ENCODE measurements at places on chromosomes 5 and 9.

GRCh38 chr5:56766926-56767325 is 48.4 kb upstream of the MAP3K1 start:
- DNase-seq = no peak

DNA sequence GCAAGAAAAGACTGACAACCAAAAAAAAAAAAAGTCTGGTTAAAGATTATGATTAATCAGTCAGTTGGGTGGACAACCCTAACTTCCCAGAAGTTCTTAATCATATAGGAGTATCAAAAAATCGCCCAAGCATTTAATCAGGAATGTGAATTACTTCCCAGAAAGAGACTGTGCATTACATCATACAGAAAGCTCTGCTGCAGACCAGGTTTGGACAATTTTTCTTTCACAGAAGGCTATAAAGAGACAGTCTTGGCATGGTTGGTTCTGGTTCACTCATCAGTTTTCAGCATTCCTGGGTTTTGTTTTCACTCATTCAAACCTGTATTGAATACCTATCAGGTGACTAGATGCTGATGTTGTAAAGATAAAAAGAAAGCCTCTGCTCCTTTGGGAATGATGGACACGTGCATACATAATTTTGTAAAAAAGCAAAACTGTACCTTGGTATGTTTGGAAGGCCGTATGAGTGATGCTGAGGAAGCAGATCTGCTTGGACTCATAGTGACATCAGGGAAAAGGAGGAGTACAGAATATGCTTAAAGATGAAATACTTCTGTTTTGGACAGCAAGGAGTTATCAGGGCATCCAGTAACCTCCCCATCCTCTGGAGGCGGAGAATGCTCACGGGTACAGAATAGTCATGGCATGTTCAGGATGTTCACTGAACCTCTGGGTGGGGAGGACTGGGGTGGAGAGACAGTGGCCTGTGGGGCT is 178.4 kb downstream of the GNA14 start:
- DNase-seq = no peak

- no peak for DNase-seq
These were observed 42.3 kb downstream of the SHOC1 start for GRCh38 chr9:111752455-111752854.

DNA sequence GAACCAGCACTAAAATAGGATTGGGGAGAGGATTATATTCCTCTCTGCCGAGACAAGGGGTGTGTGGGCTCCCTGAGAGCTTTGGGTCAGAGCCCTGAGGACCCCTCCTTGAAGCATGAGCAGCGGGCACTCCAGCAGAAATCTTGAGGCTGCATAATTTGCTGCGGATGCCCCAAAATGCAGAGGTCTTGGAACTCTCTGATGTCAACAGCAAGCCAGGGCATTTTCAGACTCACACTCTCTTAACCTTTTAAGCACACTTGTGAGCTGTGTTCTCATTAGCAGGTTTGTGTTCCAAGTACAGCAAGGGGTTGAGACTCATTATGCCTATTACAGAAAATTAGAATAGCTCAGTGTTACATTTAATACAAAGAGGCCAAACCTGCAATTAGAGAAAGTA is 513.0 kb upstream of the ADAMTS16 start:
- no peak for DNase-seq

DNA sequence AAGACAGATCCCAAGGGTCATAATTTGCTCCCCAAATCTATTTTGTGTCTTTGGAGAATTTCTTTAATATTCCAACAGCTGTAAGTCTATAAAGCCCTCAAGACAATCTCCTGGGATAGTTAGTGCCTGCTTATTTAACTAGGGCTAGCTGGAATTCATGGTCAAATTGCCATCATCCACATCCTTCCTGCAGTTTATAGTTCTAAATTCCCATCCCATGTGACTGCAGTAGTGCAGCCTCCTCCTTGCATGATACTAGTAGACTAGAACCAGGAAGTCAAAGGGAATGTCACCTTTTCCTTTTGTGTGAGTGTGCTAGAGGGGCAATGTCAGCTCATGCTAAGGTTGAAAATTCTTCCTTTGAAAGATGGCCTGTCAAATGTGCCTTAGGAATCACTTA is 214.8 kb upstream of the PIK3R1 start:
- DNase-seq = no peak

DNA sequence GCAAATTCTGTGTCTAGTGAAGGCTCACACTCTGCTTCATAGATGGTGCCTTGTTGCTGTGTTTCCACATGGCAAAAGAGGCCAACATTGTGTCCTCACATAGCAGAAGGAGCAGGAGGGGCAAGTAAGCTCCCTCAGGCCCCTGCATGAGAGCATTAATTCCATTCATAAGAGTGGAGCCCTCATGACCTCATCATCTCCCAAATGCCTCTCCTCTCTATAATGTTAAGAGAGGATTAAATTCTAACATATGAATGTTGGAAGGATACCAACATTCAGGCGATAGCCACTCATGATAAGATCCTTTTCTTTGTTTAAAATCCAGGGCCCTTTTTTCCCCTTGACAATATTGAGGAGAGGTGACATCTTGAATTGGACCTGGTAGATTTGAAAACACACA is 35.2 kb upstream of the PAM start:
- DNase-seq = no peak

DNA sequence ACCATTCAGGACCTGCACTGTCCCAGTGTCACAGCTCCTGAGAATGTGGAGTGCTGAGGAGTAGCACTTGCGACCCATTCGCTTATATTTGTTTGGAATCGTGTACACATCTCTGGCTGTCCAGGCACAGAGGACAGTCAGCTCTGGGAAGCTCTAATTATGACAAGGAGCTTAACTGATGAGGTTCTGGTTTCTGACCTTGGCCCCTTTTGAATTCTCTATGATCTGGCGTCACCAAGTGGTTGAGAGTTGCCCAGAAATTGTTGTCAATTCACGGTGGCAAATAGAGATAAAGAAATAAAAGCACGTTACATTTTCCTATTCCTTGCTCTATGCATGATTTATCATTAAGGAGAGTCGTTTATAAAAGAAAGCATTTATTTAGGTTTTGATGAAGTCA is 34.9 kb upstream of the LECT2 start:
- no peak for DNase-seq

GRCh38 chr5:150161242-150162141 is 5.1 kb upstream of the CDX1 start:
- peak; percentile 63 for DNase-seq

GRCh38 chr5:42912184-42912798 is 100.6 kb upstream of the SELENOP start:
- DNase-seq = peak; percentile 14

DNA sequence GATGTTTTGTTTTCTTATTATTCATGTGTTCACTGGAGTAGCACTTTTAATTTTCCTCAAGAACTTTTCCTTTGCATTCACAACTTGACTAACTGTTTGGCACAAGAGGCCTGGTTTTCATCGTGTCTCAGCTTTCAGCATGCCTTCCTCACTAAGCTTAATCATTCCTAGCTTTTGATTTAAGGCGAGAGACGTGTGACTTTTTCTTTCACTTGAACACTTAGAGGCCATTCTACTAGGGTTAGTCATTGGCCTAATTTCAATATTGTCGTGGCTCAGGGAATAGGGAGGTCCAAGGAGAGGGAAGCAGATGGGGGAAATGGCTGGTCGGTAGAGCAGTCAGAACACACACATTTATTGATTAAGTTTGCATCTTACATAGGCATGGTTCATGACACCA is 94.0 kb downstream of the ZNF462 start:
- DNase-seq = no peak

- no peak for DNase-seq
These were observed 566.6 kb upstream of the MEF2C start for GRCh38 chr5:89449392-89450148.

DNA sequence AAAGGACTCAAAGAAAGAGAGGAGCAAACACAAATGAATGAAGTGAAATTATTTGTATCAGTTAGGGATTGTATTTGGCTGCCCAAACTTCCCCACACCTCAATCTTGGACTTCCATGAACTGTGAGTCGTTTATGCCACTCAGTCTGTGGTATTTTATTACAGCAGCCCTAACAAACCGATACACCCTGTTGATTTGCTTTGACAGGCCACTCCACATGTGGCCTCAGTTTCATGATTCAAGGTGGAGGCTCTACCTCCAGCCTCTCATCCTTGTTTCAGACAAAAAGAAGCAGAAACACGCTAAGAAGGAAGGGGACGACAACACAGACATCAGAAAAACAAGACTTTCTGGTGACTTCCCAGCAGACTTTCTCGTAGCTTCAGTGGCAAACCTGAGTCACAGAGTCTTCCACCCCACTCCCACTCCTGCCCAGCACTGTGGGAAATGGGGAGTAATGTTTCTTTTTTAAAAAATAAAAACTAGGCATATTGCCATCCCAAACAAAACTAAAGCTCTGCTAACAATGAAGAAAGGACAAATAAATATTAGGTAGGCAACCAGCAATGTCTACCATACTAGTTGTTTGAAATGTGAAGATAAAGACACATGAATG is 52.2 kb upstream of the ABCA1 start:
- no peak for DNase-seq

GRCh38 chr5:59330680-59331079 is 562.8 kb downstream of the PDE4D start:
- DNase-seq = no peak

DNA sequence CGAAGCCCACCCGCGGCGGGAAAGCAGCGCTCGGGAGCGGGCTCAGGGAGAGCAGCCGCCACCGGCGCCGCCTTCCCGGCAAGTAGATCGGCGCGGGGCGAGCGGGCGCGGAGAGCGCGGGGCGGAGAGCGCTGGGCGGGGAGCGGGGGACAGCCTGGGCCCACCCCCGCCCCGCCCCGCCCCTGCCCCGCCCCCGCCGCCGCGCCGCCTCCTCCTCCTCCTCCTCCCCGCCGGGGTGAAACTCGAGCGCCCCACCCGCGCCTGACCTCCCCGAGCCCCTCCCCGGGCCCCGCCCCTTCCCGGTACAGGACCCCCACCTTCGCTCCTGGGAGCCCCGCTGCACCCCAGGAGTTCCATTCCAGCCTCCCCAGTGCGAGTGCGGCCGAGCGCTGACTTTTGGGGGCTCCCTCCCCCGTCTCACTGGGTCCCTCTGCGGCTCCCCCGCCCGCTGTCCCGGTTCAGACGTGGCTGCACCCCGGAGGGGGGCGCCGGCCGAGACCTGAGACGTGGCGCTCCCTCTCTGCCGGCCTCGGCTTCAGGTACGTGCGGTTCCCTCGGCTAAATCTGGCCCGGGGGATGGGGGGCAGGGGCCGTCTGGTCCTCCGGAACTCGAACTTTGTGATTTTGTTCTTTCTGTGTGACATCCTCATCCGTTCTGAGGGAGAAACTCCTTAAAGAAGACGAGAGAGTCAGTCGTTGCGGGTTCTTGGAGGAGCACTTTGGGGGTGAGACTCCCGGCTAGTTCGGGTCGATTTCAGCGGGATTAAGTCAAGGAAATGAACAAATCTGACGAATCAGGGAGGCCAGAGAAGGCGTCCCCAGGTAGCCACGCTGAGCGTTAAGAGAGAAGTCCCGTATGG is at the start of gene SEMA5A:
Gene SEMA5A, minus strand, starts transcription at position 84 of the 860 bp plus-strand sequence. CDS start 166,129 bp downstream, outside the sequence.
- DNase-seq = no peak

DNA sequence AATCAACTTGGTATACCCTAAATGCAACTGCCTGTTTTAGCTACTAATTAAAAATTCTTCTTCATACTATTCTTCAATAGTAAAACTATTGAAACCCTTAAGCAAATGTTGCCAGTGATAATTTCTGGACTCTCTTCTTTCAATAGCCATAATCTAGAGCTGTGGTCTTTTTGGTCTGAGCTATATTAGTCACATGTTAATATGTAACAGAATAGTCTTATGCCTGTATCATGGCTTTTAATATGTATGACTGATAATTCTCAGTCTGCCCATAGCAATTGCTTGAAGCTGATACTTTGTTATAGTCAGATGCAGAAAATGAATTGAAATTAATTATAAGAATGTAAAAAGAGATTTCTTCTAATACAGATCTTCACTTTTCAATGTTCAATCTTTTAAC is 1871.9 kb upstream of the CDH6 start:
- no peak for DNase-seq

DNA sequence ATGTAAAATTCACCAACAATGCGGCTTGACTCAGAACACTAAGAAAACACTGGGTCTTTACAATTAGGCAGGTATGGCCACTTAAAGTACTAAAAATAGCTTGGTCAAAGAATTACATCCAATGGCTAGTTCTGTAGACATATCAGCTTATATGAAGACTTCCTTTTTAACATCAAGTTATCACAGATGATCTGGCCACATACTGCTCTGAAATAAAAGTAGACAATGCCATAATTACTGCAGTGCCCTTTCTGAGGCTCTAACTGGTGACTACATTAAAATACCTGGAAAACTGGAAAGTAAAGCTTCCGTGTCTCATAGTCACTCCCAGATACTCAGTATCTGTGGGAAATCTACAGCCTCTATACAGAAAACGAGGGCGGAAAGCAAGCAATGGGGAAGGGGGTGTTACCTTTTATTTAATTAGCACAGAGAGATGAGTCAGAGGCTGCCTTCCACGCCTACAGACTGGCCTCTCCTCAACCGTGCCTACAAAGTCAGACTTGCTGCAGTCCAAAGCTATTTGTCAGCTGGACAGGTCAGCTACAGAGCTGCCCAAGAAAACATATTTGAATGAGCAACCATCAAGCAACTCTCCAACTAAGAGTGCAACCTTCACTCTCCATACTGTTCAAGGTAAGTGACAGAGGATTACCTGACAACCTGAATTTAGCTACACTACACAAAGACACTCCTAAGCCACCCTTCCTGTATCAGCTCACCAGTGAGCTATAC is 8.7 kb downstream of the SERINC5 start:
- DNase-seq = no peak

GRCh38 chr9:136403538-136403914 is 3.6 kb upstream of the SNAPC4 start:
- peak; percentile 43 for DNase-seq

DNA sequence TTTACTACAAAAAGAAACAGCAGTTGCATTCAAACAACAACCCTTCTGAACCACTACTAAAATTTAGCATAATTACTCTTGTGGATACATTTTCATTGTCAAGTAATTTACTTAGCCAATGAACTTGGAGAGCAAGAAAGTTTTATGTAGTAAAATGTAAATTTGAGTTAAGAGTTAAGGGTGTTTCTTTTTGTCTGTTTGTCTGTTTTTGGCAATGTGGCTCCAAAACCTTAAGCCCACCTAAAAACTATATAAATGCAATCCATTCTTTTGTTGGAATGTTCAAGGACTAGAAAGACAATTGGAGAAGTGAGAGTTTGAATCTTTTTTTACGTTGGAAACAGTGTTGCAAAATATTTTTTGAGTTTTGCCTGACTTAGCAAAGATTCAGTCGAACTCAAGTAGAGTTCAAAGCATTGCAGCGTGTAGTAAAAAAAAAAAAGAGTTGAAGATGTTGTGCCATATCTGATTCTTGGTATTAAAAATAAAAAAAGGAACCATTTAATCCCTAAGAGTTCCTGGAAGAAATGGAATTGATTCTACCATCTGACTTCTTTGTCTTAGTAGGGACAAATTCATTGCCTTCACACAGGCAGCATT is 867 bp downstream of the SYK start:
- DNase-seq = no peak

Data from stimulated activated CD4-positive, alpha-beta T cell treated with anti-CD3 and anti-CD28 coated beads, Interleukin-1b, Interleukin-23, amount 100 ng/mL, for 1 hour (primary cell).